ENCODE measurements at places on chromosomes 11 and 22.

- peak; percentile 58 for DNase-seq
Measured at GRCh38 chr22:22877523-22878210, 9.9 kb upstream of the IGLL5 start.

DNA sequence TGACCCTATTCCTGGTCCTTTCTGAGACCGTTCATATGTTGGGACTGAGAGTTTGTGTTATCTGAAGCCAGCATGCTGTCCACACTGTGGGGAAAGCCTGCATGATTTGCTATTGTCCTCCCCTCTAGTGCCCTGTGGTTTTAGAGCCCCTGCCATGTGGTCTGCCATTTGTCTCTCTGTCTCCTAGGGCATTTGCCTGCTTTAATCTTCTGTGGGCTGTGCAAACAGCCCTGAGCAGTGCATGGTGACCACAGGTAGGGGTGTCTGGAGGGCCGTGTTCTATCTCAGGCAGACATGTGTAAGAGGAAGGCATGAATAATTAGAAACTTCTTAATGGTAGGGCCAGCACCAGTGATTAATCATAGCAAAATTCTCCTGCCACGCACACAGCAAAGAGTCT lies 23.0 kb downstream of the AMPD3 start:
- DNase-seq = no peak

GRCh38 chr22:49181942-49182341 lies 645.7 kb downstream of the BRD1 start:
- no peak for DNase-seq

- DNase-seq = no peak
Measured at GRCh38 chr11:63698976-63699733, 17.9 kb downstream of the RTN3 start.

DNA sequence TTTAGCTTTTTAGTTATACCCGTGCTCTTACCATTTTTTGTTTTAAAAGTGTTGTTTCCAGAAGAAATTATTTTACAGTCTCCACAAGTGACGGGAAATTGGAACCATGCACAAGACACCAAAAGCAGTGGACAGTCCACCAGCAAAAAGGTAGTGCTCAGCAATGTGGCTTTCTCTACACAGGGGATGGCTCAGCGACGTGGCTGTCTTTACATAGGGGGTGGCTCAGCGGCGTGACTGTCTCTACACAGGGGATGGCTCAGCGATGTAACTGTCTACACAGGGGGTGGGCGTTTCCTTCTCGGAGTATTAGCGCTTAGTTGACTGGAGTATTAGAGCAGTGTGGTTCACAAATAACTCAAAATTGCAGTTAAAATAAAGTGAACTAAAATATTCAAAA lies 36.0 kb upstream of the PANX2 start:
- DNase-seq = no peak

GRCh38 chr22:29300467-29300806 lies 6.0 kb upstream of the GAS2L1 start:
- DNase-seq = no peak

GRCh38 chr11:62419943-62420342 lies 1.1 kb downstream of the SCGB1A1 start:
- DNase-seq = no peak
